Cerebellar nuclear complex (tissue), 1 donor: ENCODE measurements at places on chromosomes 16 and 17.

DNA sequence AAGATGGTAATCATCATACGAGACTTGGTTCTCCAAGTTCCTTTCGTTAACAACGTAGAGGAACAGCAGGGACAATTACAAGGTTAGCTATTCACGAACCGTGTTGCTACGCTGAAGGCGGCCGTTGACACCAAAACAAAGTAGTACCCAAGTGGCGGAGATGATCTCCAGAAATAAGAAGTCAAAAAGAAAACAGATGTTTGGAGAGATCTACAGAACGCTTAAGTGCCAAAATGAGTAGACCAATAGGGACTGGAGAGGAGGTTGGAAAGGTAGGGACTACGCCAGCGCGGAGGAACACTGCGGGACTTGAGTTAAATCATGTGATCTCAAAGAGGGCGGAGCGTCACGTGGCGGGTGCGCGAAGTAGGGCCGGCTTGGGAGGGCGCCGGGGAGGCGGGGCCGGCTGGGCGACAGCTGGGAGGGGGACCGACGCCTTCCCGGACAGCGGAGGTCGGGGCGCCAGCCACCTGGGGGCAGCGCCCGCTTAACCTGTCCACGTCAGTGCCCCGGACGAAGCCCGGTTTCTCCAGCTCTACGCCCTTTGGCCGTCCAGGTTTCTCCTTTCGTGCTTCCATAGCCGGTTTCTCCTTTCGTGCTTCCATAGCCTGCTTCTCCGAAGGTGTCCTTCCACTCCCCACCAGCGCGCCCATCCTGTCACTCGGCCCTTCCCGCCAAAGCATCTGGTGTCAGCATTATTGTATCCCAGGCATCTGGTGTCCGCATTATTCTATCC, 636 bp upstream of the GABARAP start:
- peak; percentile 90 for DNase-seq

DNA sequence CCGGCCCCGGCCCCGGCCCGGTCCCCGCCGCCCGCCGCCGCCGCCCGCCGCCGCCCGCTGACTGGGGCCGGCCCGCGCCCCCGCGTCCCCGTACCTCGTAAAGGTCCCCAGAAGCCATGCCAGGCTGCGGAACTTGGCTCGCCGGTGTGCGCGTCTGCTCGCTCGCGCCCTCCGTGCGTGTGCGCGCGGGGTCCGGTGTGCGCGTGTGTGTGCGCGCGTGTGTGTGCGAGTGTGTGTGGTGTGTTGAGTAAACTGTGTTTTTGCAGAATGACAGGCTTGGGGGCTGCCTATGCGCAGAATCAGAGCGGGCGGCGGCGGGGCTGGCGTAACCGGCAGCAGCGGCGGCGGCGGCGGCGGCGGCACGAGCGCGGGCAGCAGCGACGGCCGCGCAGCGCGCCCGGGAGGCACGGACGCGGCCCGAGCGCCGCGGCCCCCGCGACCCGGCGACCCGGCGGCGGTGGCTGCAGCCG, 307 bp downstream of the CDYL2 start:
- no peak for DNase-seq

- no peak for DNase-seq
Observed at GRCh38 chr16:88045820-88046303, 94.6 kb downstream of the BANP start.

GRCh38 chr17:50265690-50266315, 8.5 kb upstream of the TMEM92 start:
- no peak for DNase-seq

- DNase-seq = no peak
Observed at GRCh38 chr16:48533931-48534330, 76.0 kb downstream of the N4BP1 start.

GRCh38 chr17:57832314-57833178, 17.3 kb downstream of the MRPS23 start:
- no peak for DNase-seq

DNA sequence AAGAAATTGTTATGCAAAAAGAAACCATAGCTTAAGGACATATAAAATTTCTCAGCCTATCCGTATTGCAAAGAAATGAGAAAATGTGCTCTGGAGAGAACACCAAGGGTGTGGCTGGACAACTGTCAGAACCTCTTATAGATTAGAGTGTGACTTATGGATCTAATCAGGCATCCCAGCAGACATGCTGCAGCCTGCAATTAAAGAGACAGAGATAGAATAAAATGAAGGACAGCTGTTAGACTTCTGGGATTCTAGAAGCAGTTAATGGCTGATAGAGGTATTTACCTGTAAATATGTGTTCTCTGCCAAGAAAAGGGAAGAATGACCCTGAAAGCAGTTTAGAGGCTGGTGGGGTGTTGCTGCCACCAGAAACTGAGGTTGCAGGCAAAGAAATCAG, 160.1 kb upstream of the KIF2B start:
- no peak for DNase-seq

- DNase-seq = no peak
Observed at GRCh38 chr17:55577687-55578086, 66.4 kb upstream of the SMIM36 start.

DNA sequence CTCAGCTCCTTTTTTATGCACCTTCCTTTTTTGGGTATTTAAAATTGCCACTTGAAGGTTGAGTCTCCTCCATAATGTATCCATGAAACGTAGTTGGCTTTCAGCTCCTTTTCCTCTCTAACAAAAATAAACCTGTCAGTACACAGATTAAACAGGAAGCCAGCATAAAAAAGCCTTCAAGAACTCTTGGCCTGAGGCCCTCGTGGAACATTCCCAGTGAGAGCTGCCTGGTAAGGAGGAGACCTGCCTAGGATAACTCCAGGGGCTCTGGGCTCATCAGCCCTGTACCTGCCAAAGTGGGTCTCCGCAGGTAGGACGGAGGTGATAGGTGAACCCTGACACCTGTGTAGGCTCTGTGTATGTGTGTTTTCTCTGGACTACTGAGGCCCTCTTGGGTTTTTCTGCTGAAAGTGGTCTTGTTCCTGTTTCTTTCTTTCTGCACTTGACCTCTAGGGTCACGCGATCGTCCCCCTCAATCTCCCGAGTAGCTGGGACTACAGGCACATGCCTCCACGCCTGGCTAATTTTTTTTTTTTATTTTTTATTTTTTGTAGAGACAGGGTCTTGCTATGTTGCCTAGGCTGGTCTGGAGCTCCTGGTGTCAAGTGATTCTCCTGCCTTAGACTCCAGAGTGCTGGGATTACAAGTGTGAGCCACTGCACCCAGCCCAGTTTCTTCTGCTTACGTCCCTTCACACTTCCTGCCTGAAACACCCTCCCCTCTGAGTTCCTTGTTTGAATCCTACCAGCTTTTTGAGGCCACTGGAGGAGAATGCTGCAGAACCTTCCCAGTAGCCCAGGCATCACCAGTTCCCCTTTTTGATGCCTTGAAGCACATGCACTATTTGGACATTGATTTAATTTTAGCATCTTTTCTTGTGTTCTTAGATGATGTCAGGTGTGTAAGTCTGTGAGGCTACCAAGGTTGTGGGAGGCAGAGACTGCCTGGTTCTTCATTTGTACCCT, 9.8 kb downstream of the PGS1 start:
- DNase-seq = no peak

- DNase-seq = no peak
Observed at GRCh38 chr16:49854796-49855203, 1.1 kb downstream of the ZNF423 start.
